Calu3 (cell line): ENCODE measurements at places on chromosomes 12 and 14. TPM values are rescaled to one million over a fixed set of nuclear protein-coding genes. Genes with fewer than 3 reads are reported as not detected.

DNA sequence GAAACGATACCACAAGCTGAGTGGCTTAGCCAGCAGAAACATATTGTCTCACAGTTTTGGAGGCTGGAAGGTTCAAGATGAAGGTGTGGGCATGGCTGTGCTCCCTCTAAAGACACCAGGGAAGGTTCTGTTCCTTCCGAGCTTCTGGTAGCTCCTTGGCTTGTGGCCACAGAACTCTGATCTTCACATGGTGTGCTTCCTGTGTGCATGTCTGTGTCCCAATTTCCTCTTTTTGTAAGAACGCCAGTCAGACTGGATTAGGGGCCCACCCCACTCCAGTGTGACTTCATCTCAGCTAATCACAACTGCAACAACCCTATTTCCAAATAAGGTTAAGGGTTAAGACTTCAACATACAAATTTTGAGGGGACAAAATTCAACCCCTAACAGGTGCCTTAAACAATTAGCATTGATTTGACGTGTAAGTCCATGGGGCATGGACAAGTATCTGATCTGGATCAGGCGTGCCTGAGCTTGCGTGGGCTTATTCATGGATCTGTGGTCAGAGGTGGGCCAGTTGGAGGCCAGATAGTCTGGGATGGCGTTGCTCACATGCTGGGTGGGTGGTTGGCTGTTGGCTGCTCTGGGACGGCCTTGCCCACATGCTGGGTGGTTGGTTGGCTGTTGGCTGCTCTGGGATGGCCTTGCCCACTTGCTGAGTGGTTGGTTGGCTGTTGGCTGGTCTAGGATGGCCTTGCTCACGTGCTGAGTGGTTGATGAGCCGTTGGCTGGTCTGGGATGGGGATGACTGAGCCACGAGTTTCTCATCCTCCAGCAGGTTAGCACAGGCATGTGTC, 88.5 kb downstream of the LGMN start:
- peaks cover 5% of the 10 kb centered on the region for H3K36me3 ChIP-seq
- DNase-seq = no peak
- no peaks in the 10 kb centered on the region for H3K27me3 ChIP-seq
- H3K4me1 ChIP-seq = no peaks in the 10 kb centered on the region
- no peak overlapping the region for H3K27ac ChIP-seq
- no peak overlapping the region for H3K4me3 ChIP-seq

Gene CCDC197
- total RNA-seq = not detected in 2 replicates

- no peaks in the 10 kb centered on the region for H3K27me3 ChIP-seq
- DNase-seq = no peak
- no peak overlapping the region for H3K4me3 ChIP-seq
- H3K36me3 ChIP-seq = no peaks in the 10 kb centered on the region
- no peak overlapping the region for H3K27ac ChIP-seq
- H3K4me1 ChIP-seq = peaks cover 11% of the 10 kb centered on the region
Observed at GRCh38 chr12:10018386-10018785, 8.0 kb downstream of the CLEC12B start.

- H3K4me3 ChIP-seq = peak overlapping the region; percentile 60
- peak; percentile 92 for DNase-seq
- H3K36me3 ChIP-seq = peaks cover 11% of the 10 kb centered on the region
- H3K4me1 ChIP-seq = peaks cover 11% of the 10 kb centered on the region
- H3K27me3 ChIP-seq = no peaks in the 10 kb centered on the region
Observed at GRCh38 chr14:103879570-103880347, 32.4 kb upstream of the PPP1R13B start.

DNA sequence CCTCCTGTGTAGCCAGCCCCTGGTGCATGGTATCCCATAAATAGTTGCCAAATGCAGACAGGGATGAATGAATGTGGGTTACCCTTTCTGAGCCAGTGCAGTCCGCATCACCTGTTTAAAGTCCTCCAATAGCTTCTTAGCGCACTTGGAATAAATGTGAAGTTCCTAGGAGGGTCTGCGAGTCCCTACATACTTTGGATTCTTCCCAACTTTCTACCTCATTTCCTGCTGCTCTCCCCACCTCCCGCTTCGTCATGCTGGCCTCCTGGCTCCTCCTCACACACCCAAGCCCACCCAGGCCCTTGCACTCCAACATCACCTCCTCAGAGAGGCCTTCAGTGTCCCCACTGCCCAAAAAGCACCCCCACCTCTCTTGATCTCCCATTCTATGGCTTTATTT, 17.7 kb downstream of the RFX4 start:
- H3K27ac ChIP-seq = peak overlapping the region; percentile 11
- no peaks in the 10 kb centered on the region for H3K27me3 ChIP-seq
- no peak for DNase-seq
- H3K4me3 ChIP-seq = no peak overlapping the region

Gene ASCL1
- 0.15 TPM in 1 of 2 replicates, not detected in the other for total RNA-seq

Gene EPS8
- total RNA-seq = 97.5 and 108 TPM in 2 replicates

DNA sequence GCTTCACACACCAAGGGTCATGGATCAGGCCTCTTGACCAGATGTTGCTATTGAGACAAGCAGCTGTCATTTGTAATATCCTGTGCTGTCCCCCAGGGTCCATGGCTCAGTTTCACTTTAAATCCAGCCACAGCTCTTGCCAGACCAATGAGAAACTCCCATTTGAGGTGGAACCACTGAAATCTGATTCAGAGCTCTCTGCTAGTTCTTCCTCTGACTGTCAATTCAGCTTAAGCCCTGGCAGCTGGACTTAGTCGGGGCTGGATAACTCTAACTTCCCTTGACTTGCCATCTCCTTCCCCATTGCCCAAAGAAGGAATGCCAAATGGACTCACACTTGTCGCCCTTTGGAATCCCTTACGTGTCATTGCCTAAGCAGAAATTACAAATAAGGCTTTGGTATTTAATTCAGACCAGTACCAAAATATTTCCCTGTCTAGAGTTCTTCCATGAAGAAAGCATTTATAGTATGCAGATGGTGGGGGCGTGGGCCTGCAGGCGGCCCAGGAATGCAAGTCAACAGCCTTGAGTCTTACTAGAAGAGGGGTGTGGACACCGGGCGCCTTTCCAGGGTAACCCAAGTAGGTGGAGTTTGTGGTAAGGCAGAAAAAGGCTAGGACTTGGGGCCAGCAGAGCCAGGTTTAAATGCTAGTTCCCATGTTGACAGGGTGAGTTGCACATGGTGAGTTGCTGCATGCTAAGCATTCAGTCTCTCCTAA, 96.9 kb upstream of the TMPO start:
- peak; percentile 95 for DNase-seq
- H3K4me1 ChIP-seq = peaks cover 35% of the 10 kb centered on the region
- H3K27ac ChIP-seq = peak overlapping the region; percentile 88
- H3K36me3 ChIP-seq = peaks cover 10% of the 10 kb centered on the region
- H3K4me3 ChIP-seq = peak overlapping the region; percentile 55
- H3K27me3 ChIP-seq = no peaks in the 10 kb centered on the region

DNA sequence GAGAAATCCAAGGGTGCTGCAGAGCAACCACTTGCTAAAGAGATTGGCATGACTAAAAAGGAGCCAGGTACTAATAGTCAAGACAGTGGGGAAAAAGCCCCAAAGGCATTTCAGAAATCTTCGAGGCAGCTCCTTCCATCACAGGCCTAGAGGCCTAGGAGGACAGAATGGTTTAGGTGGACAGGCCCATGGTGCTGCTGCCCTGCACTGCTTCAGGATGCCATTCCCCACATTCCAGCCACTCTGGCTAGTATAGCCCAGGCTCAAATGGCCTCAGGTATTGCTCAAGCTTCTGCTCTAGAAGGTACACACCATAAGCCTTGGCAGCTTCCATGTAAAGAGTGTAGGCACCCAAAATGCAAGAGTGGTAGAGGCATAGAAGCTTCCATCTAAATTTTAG, 92.9 kb downstream of the RPAP3 start:
- DNase-seq = no peak
- H3K4me3 ChIP-seq = no peak overlapping the region
- no peaks in the 10 kb centered on the region for H3K4me1 ChIP-seq
- H3K27ac ChIP-seq = no peak overlapping the region
- no peaks in the 10 kb centered on the region for H3K36me3 ChIP-seq
- H3K27me3 ChIP-seq = no peaks in the 10 kb centered on the region

GRCh38 chr12:9343731-9344130, 135.5 kb upstream of the PZP start:
- no peak for DNase-seq
- no peaks in the 10 kb centered on the region for H3K4me1 ChIP-seq
- H3K27ac ChIP-seq = no peak overlapping the region
- H3K36me3 ChIP-seq = no peaks in the 10 kb centered on the region

GRCh38 chr12:82326905-82327503, 31.2 kb downstream of the CCDC59 start:
- no peaks in the 10 kb centered on the region for H3K27me3 ChIP-seq
- no peaks in the 10 kb centered on the region for H3K36me3 ChIP-seq
- no peak for DNase-seq
- H3K27ac ChIP-seq = no peak overlapping the region

DNA sequence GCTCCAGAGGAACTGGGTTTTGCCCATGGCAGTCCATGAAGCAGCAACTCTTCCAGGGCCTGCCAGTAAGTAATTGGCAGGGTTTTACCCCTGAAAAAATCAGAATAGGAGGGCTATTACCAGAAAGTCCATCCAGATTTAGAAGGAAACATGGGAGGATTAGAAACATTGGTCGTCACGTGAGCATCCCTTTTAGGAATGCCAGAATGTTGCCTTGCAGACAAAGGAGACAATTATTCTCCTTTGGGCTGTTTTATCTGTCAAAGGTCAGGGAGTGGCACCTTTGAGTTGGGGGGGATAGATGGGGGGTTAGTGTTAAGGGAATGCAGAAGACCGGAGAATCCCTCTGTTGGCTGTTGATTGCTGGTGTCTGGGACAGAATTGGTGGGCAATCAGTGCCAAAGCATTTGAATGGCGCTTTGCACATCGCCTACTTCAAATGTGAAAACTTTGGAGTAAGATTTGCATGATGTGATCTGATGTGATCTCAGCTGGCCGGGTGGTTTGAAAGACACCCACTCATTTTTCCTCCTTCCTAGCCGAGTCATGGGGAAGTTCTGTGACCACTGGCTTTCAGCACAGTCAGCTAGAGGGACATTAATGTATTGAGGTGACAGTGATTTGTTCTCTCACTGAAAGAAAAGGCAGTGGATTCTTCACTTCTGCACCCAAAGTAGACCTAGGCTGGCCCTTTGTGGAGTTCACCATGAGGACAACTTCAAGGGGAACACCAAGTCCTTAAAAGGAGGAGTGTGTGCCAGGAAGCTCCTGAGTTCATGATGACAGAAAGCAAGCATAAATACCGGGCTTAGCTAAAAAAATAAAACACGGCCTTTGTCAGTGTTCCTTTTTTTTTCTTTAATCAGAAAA, 31.4 kb downstream of the FLVCR2 start:
- peaks cover 51% of the 10 kb centered on the region for H3K27me3 ChIP-seq
- no peaks in the 10 kb centered on the region for H3K36me3 ChIP-seq
- H3K4me1 ChIP-seq = no peaks in the 10 kb centered on the region
- DNase-seq = no peak
- no peak overlapping the region for H3K27ac ChIP-seq

- no peak for DNase-seq
- H3K4me1 ChIP-seq = no peaks in the 10 kb centered on the region
- H3K27ac ChIP-seq = no peak overlapping the region
- H3K27me3 ChIP-seq = peaks cover 31% of the 10 kb centered on the region
- H3K36me3 ChIP-seq = no peaks in the 10 kb centered on the region
Observed at GRCh38 chr14:32682214-32682613, 256.5 kb upstream of the NPAS3 start.

- no peaks in the 10 kb centered on the region for H3K36me3 ChIP-seq
- no peak for DNase-seq
- peaks cover 28% of the 10 kb centered on the region for H3K4me1 ChIP-seq
- H3K27me3 ChIP-seq = no peaks in the 10 kb centered on the region
- no peak overlapping the region for H3K4me3 ChIP-seq
- peak overlapping the region; percentile 7 for H3K27ac ChIP-seq
Observed at GRCh38 chr12:50514526-50515276, 9.9 kb downstream of the DIP2B start.

GRCh38 chr12:109120557-109120956, 4.2 kb downstream of the ACACB start:
- no peak overlapping the region for H3K4me3 ChIP-seq
- H3K36me3 ChIP-seq = no peaks in the 10 kb centered on the region
- H3K4me1 ChIP-seq = peaks cover 6% of the 10 kb centered on the region
- DNase-seq = no peak
- peaks cover 12% of the 10 kb centered on the region for H3K27me3 ChIP-seq

GRCh38 chr12:119480551-119480950, 113.0 kb upstream of the TMEM233 start:
- no peak overlapping the region for H3K4me3 ChIP-seq
- no peaks in the 10 kb centered on the region for H3K36me3 ChIP-seq
- no peak overlapping the region for H3K27ac ChIP-seq
- DNase-seq = no peak

DNA sequence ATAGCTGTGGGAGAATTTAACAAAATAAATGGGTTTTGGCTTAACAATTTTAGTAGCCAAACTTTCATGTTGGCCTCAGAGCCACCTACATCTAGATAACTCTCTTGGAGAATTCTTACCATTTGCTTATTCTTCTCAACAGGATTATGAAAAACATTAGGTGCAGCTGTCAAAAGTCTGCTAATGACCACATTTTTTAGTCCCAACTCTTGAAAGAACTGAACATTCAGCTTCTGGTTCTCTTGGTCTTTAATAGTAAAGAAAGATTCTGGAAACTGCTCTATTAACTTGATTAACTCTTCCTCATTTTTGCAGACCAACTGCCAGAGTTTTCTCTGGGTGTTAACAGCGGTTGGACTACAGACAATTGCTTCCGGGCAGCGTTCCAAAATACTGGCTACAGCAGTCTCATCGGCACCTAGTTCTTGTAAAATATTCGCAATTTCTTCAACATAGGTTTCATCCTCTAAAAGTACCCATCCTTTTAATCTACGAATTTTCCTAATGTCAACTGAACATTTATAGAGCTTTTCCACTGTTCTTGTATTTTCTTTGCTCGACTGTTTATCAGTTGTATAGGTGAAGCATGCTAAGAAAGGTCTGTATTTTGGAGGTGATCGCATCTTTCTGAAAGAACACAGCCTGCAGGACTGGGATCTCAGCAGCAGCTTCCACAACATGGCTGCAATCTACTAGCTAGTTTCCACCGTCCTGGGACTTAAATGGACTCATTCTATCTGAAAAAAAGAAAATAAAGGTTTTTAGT, 8.7 kb downstream of the MTERF2 start:
- no peaks in the 10 kb centered on the region for H3K27me3 ChIP-seq
- peaks cover 24% of the 10 kb centered on the region for H3K4me1 ChIP-seq
- peaks cover 15% of the 10 kb centered on the region for H3K36me3 ChIP-seq

DNA sequence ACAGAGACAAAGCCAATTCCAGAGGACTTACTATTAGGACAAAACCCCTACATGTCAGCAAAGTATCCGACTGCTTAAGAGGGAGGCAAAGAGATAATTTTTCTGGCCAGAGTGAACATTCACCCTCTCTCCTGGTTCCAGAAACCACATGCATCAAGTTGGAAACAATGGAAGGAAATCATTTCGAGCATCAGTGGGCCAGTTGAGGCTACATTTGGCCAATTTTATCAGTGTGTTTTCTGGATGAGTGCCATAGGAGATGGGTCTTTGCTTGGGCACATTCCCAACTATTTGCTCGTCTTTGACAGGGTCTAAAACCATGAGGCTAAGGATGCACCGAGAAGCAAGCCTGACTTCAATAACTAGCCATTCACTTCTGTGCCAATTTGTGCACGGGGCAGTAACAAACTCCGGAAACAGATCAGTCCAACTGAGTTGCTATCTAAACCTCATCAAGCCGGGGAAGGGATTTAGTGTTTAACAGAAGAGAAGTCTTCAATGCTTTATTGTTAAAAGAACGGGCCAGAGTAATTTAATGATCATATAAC, 17.4 kb downstream of the EGLN3 start:
- no peaks in the 10 kb centered on the region for H3K27me3 ChIP-seq
- no peak overlapping the region for H3K27ac ChIP-seq
- DNase-seq = no peak
- H3K4me3 ChIP-seq = no peak overlapping the region
- H3K4me1 ChIP-seq = peaks cover 8% of the 10 kb centered on the region
- no peaks in the 10 kb centered on the region for H3K36me3 ChIP-seq
